ENCODE measurements at places on chromosomes 1 and 21.

GRCh38 chr21:40754466-40754865 lies 92.5 kb downstream of the DSCAM start:
- DNase-seq = no peak

DNA sequence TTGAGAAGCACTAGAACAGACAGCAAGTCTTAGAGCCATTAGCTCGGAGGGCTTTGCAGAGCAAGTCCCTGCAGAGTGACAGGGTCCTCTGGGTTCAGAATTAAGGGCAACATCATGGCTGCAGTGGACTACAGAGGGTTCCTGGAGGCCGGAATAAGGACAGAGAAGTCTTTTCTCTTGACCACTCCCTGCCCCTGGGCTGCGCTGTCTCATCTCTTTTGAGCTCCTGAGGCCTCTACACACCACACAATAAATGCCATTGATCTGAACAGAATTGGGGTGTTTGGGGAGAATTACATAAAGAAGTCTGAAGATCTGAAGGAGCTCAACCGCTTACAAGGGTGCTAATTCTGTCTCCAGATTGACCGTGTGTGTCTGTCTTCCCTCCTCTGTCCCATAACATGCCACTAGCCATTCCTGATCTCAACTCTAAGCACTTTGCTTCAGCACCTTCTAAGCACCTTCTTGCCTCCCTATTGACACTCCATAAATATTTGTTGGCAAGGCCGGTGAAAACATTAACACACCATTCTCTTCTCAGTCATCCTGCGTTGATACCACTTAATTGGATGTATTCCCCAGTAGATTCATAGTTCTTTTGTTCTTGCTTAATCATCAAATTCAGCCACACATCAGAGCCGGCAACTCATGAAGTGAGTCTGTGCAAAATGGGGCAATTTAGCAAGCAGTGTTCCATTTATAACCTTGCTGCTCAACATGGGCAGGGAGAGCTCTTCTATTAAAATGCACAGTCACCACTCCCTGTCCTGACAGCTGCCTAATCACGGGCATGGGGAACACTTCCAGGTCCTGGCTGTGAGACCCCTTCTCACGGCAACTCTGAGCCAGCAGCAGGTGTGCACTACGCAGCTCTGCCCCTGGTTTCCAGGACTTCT lies 49.7 kb downstream of the NMNAT2 start:
- DNase-seq = no peak

GRCh38 chr1:186178426-186179043 lies 196.5 kb downstream of the TPR start:
- DNase-seq = no peak

DNA sequence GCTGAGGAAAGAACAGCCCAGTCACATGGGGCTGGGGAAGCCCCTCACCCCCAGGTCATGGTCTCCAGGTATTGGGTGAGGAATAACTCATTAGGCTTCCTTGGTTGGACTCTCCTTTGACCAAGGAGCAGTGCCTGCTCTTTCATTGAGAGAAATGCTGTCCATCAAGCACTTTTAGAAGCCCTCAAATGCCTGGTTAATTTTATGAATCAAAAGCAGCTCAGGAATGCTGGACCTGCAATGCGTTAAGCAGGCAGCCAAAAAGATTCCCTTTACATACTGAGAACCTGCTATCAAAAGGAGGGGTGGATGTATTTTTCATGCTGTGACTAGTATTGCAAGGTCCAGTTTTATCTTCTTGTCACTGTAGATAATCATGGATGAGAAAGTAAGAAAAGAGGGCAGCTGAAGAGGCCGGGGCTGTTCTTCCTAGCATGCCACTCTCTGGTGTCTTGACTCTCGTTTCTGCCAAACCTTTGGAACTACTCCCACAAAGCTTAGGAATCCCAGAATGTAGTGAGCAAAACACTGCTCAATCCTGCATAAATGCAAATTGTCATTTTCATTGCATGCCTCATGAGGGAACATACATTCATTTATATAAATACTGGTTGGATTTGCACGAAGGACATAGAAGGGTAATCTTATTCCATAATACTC lies 2.1 kb upstream of the CD58 start:
- no peak for DNase-seq

DNA sequence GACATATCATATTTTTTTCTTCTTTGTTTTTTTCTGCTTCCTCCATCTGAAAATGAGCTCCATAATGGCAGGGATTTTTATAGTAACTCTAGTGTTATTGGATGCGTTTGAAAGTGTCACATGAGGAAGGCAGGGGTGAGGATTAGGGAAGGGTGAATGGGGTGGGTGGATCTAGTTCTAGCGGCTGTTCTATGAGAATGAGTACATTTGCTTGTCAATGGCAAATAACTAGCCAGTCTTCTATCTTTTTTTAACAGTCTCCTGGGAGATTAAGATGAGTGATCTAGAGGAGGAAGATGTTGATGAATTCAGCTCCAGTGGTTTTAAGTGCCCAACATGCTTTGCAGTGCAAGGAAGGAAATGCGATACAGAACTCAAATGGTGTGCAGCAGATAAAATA lies 5.8 kb downstream of the OR14I1 start:
- DNase-seq = no peak

- DNase-seq = no peak
These were observed 670.2 kb upstream of the CXADR start for GRCh38 chr21:16842696-16843035.

DNA sequence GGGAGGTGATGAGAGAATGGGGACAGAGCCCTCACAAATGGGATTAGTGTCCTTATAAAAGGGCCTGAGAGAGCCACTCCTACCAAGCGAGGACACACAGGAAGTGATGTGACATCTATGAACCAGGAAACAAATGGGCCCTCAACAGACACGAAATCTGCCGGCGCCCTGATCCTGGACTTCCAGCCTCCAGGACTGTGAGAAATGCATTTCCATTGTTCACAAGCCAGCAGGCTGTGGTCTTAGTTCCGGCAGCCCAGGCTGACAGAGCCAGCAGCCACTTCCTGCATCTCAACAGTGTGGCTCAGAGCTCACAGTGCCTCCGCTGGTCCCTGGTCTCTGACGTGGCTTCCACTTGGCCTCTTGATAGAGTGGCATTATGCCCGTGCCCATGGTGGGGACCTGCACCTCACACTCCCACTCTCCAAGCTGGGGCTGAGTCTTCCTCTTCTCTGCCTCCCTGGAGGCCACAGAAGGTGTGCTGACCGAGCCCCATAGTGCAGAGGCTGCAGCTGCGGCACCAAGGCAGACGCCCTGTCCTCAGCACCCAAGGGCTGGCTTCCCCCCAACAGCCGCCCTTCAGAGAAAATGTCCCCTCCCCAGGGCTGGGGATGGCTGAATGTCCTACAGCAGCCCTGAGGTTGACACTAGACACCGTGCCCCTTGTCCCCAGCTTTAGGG lies 44.9 kb downstream of the ACOT7 start:
- peak; percentile 40 for DNase-seq

DNA sequence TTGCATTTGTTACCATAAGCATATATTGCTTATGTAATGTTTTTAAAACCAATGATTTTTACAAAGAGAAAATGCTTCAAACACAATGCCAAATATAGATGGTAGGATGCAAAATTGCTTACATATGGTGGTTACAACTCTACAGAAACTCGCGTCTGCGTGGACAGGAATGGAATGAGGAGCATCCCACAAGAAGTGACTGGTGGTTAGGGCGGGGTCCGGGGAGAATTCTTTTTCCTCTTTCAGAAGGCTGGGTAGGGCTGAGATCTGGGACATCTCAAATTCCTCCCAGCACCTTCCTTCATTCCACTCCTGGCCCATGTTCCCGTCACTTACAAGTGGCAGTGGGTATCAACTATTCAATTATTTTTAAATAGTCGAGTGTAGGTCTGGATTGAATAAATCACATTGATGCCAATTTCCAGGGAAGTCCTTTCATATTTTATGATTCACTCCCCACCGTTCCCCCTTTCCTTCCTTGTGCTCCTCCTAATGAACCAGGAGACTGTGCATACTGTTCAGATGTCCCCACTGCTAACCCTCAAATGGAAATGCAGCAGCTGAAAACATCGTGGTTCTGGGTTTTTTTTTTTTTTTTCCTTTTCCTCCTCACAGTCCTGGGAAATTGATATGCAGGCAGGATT lies 174.5 kb upstream of the POU3F1 start:
- no peak for DNase-seq

GRCh38 chr21:26385721-26386120 lies 187.4 kb downstream of the CYYR1 start:
- DNase-seq = no peak

DNA sequence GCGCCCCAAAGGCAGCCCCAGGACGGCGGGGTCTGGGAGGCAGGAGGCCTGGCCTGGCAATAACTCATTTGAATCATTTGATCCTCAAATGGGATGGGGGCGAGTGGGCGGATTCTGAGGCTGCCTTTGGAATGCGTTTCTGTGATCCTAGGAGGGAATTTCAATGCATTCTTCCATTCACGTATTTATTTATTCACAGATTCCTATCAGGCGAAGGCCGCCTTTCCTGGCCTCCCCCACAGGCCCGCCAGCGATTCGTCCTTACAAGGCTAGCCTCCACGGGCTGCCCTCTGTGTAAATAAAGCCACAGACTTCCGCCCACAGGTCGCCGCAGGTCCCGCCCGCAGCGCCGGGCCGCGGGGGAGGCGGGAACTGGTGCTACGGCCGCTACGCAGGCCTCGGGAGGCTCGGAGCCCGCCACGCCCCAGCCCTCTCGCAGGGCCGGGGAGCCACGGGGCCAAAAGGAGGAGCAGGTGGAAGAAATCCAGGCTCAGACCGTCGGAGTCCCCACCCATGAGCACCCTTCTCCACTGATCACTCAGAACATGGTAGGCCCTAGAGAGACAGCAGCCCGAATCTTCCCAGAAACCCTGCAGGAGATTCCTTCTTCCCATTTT lies 31.3 kb upstream of the JUN start:
- peak; percentile 36 for DNase-seq

DNA sequence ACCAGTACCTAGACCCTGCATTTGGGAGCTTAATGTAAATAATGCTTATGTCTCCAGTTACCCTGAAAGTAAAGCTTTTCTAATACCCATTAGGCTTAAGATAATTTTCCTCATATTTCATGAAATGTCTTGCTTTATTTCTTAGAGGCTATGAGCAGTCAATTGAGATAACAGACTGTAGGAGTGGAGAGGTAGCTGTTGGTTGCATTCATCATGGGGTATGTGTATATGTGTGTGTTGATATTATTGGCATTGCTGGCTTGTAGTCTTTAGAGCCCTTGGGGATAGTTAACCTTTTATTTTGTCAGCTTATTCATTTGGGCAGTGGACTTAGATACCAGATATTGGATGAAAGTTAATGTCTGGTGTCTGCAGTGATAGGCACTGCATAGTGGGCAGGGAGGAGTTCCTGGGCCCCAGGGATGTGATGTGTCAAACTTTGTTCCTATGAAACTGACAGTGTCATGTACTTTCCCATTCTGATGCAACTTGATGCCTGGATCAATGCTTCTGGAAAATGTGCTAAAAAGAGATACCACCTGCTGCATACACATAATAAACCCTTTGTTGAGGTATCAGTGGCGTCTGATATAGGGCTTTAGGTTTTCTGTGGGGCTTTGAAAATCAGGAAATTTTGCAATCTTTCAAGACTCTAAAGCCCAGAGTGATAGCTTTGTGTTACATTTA lies 83.9 kb downstream of the MAST2 start:
- DNase-seq = no peak

- DNase-seq = no peak
These were observed 27.1 kb downstream of the ZBTB17 start for GRCh38 chr1:15948595-15949452.

- DNase-seq = no peak
These were observed 10.7 kb downstream of the EXTL2 start for GRCh38 chr1:100883963-100884362.

DNA sequence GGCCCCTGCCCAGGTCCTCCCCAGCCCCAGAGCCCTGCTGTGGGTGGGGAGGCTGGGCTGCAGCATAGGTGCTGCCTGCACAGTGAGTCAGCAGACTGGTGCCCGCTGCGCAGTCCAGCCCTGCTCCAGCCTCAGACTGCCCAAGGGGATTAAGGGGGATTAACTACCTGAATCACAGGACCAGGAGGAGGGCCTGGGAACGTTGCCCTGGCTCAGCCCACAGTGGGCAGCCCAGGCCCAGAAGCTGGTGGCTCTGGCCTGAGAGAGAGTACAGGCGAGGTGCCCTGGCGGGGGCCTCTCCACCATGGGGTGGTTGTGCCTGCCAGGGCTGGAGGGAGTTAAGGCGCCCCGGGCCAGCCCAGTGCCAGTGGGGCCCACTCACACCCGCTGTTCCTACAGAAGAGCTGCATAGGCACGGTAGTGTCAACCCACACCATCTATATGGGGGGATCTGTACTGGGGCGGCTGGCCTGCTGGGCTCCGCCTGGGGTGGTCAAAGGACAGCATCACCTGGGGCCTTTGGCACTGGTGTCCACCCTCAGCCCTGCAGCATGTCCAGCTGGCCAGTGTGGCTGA lies 2.3 kb downstream of the OBSCN start:
- no peak for DNase-seq

DNA sequence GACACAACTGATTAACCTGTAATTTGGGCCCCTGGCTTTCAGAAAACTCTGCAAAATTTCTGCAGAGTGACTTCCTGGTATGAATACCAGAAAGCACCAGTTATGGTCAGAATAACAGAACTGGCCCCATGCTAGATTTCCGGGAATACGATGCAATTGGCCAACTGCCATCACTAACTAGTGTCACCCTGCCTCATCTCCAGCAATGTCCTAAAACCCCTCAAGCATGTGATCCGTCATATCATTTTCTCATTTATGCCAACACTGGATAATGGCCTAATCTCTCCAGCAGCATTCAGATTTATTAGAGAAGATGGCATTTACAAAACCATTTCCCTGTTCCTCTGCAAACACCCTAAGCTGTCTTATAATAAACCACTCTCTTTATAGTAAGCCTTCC lies 15.4 kb downstream of the KAZN start:
- DNase-seq = no peak

DNA sequence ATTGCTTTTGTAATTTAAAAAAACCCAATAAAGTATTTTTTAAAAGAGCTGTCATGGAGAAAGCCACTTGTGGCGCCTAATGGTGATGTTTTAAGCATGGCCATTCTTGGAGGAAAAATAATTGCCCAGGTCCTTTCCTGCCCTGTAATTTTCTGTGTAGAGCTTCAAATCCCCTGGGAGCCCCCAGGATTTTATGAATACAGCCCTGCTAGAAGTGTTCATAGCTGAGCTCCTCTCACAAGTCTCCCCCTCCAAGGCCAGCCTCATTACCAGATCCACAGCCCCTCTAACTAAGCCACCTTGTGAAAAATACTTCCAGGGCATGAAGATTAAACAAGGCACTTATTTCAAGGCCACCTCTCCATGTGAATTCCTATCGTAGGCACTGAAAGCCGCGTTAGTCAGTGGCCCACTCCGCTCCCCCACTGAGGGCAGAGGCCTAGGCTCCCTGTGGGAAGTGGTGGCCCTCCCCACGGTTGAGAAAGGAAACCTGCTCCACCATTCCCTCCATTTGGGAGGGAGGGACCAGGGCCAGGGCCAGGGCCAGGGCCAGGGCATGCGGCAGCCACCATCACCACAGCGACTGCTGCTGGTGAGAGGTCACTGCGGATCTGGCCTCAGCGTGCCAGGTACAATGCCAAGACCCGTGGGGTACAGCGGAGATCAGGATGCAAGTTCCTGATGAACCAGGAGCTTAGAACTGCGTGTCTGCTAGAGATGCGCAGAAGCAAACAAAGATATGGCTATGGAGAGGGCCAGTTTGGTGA lies 83.1 kb downstream of the KCNN3 start:
- no peak for DNase-seq

- no peak for DNase-seq
These were observed 6.2 kb downstream of the LIN9 start for GRCh38 chr1:226302731-226303130.

- DNase-seq = no peak
These were observed 94.7 kb downstream of the ATP1B1 start for GRCh38 chr1:169201084-169201619.
